Calu3 (cell line): ENCODE measurements at places on chromosomes 3 and 15.
A peak's percentile ranks its signal among the peaks of the same experiment; 100 is the strongest.

DNA sequence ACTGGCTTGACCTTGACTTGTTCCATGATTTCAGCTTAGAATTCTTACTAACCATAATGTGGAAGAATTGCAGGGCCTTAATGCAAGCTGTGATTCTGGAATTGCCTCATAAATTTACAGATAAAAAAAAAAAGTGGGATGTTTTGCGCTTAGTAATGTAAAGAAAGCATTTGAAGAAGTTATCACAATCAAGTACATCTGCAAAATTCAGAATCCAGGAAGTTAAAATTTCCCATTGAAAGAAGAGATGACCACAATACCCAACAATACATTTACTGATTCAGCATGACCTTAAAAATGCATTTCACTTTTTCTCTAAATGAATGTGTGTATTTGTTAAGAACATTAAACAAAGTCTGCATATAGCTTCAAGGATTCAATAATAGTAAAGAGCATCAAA, 65.1 kb upstream of the CCNL1 start:
- DNase-seq: no peak

DNA sequence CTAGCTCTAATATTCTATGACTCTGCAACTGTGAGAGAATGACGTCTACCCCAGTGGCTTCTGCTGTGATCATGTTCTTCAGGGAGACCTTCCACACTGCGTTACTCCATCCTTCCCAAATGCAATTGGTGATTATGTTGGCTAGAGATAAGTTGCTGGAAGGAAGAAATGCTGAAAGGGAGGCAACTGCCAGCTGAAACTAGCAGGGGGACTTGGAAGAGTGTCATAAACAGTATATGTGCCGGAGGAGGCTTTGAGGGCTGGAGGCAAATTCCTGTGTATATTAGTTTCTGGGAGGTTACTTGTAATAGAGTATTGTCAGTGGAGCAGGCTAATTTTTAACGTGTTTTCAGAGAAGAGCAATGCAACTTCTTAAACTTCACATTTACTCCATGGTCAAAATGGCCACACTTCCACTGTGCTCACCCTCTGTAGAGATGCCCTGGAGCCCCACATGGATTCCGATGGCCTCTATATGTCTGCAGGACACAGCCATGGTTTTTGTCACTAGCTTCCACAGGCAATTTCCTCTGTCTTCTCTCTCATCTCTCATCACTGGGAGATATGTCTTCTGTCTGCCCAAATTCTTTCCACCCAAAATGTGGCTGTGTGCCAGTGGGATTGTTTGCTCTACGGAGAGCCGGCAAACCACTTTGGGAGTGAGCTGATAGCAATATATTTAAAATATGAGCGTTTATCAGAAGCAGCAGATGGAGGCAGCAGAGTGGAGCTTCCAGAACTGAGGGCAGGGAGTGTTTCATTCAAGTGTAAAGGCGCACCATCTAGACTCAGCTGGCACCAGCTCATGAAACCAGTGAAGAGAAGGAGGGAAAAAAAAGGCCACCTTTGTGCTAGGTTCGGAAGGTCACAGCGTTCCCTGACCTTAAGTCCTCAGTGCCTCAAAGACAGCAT, 13.3 kb upstream of the CD47 start:
- DNase-seq: no peak

DNA sequence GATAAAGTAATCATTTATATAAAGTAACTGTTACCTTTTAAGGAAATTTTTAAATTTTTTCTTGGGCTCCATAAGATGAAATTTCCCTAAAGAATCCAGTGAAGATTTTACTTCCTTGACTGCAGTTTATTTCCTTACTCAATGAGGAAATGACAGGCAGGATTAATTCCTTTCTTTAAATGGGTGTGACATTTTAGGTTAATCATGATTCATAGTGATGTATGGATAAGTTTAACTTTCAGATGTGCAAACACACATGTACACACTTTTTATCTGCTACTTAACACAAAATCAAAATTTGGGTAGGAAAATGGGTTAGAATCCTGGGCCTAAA, 11.2 kb upstream of the LEO1 start:
- no peak for DNase-seq

DNA sequence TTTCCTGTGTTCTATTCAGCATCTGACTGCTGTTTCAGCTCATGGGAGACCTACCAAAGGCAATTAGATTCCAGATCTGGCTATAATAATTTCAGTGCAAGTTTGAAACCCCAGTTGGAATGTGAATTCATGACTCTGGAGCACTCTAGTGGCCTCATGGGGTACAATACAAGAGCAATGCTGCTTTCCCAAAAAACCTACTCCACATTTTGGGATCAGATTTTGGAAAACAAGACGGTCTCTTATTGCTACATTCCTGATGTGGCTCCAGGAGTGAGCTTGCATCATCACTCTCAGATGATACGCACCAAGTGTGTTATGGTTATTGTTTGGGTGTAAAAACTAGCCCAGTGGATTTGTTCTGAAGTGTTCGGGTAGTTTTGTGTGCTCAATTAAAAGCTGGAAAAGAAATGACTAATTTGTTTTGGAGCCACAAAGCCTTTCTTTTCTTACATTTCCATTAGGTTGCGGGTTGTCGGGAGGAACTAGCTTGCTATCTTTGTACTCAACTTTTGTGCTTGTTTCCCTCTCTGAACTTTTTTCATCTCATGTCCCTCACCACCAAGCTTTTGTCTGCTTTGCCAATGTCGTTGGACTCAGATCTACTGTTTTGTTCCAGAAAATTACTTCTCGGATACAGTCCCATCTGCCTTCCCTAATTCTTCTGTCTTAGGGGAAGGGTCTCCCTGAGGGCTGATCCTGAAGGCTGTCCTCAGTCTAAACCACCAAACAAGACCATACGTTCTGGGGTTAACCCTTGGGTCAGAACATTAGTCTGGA, 272.1 kb downstream of the BBX start:
- DNase-seq: no peak

GRCh38 chr3:152976239-152976638, 141.3 kb downstream of the P2RY1 start:
- no peak for DNase-seq

GRCh38 chr15:63519548-63520178, 15.3 kb downstream of the USP3 start:
- DNase-seq: no peak

DNA sequence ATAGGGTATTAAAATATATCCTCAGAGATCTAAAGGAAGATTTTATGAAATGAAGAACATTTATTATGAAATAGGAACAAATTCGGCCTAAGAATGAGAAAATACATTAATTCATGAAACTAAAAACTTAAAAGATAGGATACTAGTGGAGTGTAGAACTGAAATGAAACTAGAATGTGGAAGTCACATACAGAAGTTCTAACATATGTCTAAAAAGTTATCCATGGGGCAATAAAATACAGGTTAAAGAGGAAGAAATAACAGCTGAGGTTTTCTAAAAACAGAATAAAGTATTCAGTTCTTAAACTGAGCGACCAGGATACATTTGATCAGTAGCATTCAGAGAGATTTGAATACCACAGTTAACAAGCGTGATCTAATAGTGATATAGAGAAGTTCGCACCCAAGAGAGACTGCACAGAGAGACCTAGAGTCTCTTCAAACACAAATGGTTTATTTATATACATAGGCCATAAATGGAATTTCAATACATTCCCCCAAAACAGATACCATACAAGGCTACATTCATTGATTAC, 85.9 kb downstream of the FEZF2 start:
- DNase-seq: no peak

- no peak for DNase-seq
Observed at GRCh38 chr3:107985496-107985895, 105.3 kb downstream of the CD47 start.

DNA sequence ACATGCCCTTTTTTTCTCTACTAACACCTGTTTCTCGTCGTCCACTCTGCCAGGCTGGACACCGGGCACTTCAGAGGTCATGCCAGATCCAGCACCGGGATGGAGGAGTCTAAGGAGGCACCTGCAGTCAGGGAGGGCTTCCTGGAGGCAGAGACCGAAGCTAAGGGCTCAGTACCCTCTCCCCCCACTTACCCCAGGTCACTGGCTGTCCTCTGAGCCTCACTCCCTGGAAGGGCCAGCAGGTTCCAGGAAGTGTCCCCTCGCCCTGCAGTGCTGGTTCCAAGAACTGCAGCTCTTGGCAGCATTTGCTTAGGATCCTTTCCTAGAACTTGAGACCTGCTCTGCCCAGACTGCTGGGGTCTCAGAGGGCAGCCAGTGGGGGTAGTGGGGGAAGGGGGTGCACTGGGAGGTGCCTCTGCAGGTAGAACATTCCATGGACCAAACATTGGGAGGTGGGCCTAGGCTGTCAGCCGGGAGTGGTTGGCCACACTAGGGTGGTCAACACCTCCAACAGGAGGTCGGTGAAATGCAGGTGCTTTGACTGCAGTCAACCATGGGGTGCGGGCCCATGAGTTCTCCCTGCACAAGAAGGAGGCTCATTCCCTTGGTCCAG, 11.3 kb downstream of the CISH start:
- DNase-seq: no peak

DNA sequence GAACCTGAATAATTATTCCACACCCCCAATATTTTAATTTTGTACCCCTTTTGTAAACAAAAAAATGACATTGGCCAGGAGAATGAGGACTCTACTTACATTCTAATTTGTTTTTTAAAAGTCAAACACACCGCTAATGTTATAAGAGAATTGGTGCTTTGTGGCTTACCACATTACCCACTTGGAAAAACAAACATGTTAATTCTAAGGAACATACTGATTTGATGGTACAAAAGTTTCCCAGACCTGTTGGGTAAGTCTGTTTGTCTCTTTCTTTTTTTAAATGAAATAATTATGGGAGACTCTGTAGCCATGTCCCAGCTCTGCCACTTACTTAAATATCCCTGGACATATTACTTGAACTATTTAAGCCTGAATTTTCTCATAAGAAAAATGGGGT, 352.5 kb upstream of the C2CD4B start:
- DNase-seq: no peak

- no peak for DNase-seq
Observed at GRCh38 chr3:72830452-72831223, 17.6 kb downstream of the SHQ1 start.

DNA sequence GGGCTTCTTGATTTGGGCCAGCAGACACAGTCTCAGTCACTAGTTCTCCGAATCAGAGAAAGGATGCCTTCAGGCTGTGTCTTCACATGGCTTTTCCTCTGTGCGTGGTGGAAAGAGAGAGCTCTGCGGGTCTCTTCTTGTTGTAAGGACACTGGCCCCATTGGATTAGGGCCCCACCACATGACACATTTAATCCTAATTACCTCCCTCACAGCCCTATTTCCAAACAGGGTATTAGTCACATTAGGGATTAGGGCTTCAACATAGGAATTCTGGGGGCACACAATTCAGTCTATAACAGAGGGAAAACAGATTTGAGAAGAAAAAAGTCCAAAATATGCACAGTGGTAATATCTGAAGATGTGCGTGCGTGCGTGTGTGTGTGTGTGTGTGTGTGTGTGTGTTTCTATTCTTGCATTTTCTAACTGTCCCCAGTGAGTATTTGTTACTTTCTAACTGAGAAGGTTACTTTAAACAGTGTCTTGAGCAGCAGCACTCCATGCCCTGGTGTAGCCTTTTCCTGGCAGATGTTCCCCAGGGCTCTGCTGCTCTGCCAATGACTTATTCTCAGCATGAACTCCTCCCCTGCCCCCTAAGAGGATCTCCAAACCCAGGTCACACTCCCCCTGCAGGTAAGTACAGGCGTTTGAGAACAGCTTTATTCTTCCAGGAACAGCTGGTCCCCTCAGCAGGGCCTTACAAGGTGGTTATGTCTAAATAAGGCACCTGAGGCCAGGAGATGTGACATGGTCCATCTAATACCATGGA, 72.9 kb downstream of the RPL39L start:
- DNase-seq: peak; percentile 51

GRCh38 chr3:133476971-133477375, 77.1 kb downstream of the BFSP2 start:
- no peak for DNase-seq

- DNase-seq: no peak
Observed at GRCh38 chr15:67771189-67771800, 54.0 kb upstream of the SKOR1 start.

DNA sequence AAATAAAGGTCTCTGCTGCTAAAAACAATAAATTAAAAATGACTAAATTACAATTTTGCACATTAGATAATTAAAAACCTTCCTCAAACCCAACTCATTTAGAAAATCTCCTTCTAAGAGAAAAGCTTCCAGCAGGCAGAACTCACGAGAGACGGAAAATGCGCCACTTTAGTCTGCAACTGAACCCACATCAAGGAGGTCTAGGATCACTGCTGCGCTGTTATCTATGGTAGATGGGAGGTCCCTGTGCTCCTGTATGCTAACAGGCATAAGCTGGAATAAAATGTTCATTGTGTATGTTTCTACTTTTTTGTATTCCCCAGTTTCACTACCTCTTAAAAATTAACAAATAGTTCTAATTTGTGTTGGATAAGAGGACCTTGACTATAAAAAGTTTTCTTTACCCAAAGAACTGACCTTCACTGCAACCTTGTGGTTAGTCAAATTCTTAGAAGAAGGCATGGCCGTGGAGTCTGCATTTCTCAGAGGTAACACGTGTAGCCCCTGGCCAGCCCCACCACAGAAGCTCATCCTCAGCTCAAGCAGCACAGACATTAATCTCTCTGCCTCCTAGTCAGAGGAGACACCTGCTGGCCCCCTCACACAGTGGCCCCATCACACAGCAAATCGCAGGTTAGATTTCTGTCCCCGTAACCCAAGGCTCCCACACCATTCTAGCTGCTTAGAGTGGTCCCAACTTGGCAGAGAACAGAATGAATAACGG, 22.3 kb downstream of the STIMATE start:
- DNase-seq: no peak

GRCh38 chr15:40984964-40985363, 31.7 kb downstream of the CHAC1 start:
- no peak for DNase-seq

GRCh38 chr15:68560501-68561113, 18.2 kb upstream of the CORO2B start:
- no peak for DNase-seq

DNA sequence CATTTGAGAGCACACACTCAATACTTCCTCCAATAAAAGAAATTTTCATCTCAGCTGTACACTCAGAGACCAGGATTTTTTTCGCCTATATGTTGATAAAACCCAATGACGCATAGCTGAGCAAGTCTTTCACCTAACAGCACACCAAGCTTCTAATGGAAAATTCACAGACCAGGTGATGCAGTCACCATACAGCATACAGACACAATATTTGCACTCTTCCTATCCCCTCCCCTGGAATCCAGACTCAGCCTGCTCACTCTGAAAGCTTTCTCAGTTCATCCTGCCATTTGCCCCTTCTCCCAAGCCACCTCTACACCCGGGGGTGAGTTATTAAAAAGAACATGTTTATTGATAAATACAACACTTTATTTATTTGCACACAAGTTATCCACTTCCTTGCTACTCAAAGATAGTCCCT, 1.7 kb downstream of the TBC1D5 start:
- peak; percentile 7 for DNase-seq

GRCh38 chr15:49709646-49710214, 88.9 kb downstream of the DTWD1 start:
- no peak for DNase-seq

- DNase-seq: no peak
Observed at GRCh38 chr15:55267401-55268175, 22.0 kb downstream of the RAB27A start.
